H1 (cell line): ENCODE measurements at places on chromosomes 6 and 20. TPM values are rescaled to one million over a fixed set of nuclear protein-coding genes. Genes with fewer than 3 reads are reported as not detected.

GRCh38 chr20:33843050-33843449 lies 31.9 kb downstream of the CHMP4B start:
- no peak for DNase-seq
- H3K4me1 ChIP-seq, result peaks cover 23% of the 10 kb centered on the region
- no peaks in the 10 kb centered on the region for H3K27me3 ChIP-seq
- no peaks in the 10 kb centered on the region for H3K36me3 ChIP-seq

DNA sequence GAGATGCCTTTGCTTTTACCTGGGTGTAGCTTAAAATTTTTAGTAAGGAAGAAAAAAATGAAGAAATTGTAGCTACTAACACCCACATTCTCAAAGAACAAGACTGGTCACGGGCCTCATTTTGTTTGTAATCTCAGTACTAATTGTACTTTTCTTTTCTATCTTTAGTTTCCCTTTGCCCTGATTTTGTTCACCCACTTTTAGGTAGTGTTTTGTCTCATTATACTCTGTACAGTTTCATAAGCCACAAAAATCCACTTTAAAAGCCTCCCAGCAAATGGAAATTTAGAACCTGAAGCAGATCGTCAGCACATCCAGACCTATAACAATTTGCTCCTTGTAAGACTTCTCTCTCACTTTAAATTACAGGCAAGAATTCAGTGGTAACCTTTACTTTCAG lies 43.3 kb downstream of the TP53INP2 start:
- no peaks in the 10 kb centered on the region for H3K27me3 ChIP-seq
- H3K36me3 ChIP-seq, result peaks cover 4% of the 10 kb centered on the region; the same call in 1 of the 2 replicates
- no peaks in the 10 kb centered on the region for H3K4me1 ChIP-seq

DNA sequence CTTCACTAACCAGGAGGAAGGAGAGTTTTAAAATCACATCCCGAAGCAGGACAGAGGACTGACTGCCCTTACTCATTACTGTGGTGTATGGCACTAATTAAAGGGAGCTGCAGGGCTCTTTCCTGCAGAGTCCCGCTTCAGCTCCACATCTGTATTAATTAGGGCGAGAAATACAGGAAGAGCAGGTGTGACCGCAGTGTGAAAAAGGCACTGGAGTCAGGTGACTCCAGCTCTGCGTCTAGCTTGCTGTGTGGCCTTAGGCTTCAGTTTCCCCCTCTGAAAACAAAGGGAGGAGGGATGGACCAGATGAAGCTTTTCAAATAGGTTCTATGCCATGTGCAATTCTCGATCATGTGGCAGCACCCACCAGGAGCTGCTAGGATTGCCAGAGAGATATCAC lies 34.0 kb downstream of the KIAA1755 start:
- no peaks in the 10 kb centered on the region for H3K27me3 ChIP-seq
- H3K27ac ChIP-seq, result no peak overlapping the region
- H3K4me3 ChIP-seq, result no peak overlapping the region
- no peaks in the 10 kb centered on the region for H3K4me1 ChIP-seq

- no peak for DNase-seq
- no peak overlapping the region for H3K27ac ChIP-seq
- no peaks in the 10 kb centered on the region for H3K4me1 ChIP-seq
Observed at GRCh38 chr20:57605045-57605444, 15.2 kb downstream of the ZBP1 start.

DEFB124 gene
- not detected in 2 replicates for total RNA-seq

- H3K4me1 ChIP-seq, result no peaks in the 10 kb centered on the region
- no peak overlapping the region for H3K27ac ChIP-seq
- no peaks in the 10 kb centered on the region for H3K27me3 ChIP-seq
- DNase-seq, result peak; percentile 19
- H3K36me3 ChIP-seq, result no peaks in the 10 kb centered on the region
Observed at GRCh38 chr20:37615340-37616109, 78.3 kb upstream of the CTNNBL1 start.

PPP1R14C gene
- 0.25 and 0.61 TPM in 2 replicates for total RNA-seq

GRCh38 chr6:12614456-12614855 lies 102.1 kb upstream of the PHACTR1 start:
- no peak overlapping the region for H3K27ac ChIP-seq
- DNase-seq, result no peak
- H3K4me3 ChIP-seq, result no peak overlapping the region
- H3K36me3 ChIP-seq, result no peaks in the 10 kb centered on the region
- no peaks in the 10 kb centered on the region for H3K4me1 ChIP-seq

- peaks cover 4% of the 10 kb centered on the region for H3K4me1 ChIP-seq
- DNase-seq, result no peak
- H3K36me3 ChIP-seq, result no peaks in the 10 kb centered on the region
- H3K27me3 ChIP-seq, result no peaks in the 10 kb centered on the region
- H3K27ac ChIP-seq, result no peak overlapping the region
- H3K4me3 ChIP-seq, result no peak overlapping the region
Observed at GRCh38 chr6:130622142-130622541, 205.1 kb upstream of the SMLR1 start.

VSX1 gene
- total RNA-seq, result not detected in 2 replicates

DNA sequence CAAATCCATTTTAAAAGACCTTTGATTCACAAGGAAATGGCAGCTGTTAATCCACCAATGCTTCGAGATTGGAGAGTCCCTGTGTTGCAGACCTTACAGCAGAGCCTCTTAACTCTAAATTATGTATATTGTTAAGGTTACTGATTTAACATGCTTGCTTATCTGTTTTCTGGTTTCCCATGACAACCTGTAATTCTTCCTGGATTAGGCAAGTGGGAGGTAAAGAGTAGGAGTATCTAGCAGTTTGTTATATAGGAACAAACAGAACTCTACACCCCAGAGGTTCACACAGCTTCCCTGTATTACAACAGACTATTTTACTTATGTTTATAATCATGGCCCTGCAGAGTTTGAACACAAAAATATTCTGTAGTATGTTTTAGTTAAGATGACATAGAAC lies 39.5 kb downstream of the NKX2-4 start:
- H3K27ac ChIP-seq, result no peak overlapping the region
- peaks cover 14% of the 10 kb centered on the region for H3K36me3 ChIP-seq
- H3K4me1 ChIP-seq, result no peaks in the 10 kb centered on the region
- DNase-seq, result no peak
- H3K27me3 ChIP-seq, result no peaks in the 10 kb centered on the region
- H3K4me3 ChIP-seq, result no peak overlapping the region

DNA sequence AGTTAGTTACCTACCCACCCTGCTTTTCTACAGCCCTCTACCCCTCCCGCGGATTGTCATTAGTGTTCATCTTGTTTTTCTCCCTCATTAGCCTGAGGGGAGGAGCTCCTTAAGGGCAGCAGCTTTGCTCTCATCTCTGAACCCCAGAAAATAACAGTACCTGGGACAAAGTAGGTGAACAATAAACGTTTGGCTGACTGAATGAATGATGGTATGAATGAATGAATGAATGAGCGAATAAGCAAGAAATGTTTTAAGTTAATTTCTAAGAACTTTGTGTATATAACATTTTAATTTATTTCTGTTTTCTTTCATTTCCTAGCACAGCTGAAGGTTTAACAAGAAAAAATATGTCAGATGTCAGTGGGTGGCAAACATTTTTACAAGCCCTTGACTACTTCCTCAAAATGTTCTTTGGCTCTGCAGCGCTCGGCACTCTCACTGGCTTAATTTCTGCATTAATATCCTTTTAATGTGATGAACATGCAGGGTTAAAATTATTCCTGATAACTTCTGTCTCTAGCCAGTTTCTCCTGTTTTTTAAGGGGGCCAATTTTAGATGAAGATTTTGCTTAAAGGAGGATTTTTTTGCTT lies 50.1 kb downstream of the SLC9A8 start:
- no peak overlapping the region for H3K27ac ChIP-seq
- H3K36me3 ChIP-seq, result no peaks in the 10 kb centered on the region
- H3K4me3 ChIP-seq, result no peak overlapping the region
- no peaks in the 10 kb centered on the region for H3K27me3 ChIP-seq
- no peak for DNase-seq

DNA sequence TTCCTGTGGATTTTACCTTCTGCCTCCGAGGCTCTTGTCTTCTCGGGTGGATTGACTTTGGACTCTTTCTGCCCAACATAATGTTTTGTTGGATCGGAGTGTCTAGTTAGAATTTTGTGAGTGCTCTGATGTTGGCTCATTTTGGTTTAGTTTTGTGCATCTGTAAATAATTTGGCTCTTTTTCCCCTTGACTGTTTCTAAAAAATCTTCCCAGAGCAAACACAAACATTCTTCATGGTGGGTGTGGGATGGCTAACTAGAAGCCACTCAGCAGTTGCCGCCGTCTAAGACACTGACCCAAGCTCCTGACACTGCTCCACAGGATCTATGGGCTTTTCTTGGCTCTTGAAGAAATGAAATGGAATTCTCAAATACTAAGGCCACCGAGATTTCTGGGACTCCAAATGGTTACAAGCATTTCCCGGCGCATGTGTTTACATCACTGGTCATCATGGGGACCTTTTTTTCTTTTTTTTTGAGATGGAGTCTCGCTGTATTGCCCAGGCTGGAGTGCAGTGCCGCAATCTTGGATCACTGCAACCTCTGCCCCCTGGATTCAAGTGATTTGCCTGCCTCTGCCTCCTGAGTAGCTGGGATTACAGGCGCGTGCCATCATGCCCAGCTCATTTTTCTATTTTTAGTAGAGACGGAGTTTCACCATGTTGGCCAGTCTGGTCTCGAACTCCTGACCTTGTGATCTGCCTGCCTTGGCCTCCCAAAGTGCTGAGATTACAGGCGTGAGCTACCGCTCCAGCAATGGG lies 92.0 kb upstream of the FRMD1 start:
- no peaks in the 10 kb centered on the region for H3K27me3 ChIP-seq
- H3K4me3 ChIP-seq, result no peak overlapping the region
- H3K27ac ChIP-seq, result peak overlapping the region; percentile 71; the same call in 1 of the 2 replicates
- H3K4me1 ChIP-seq, result peaks cover 2% of the 10 kb centered on the region; the same call in 1 of the 2 replicates
- DNase-seq, result no peak

- H3K4me1 ChIP-seq, result peaks cover 15% of the 10 kb centered on the region
- H3K27me3 ChIP-seq, result no peaks in the 10 kb centered on the region
- no peak overlapping the region for H3K27ac ChIP-seq
- H3K4me3 ChIP-seq, result no peak overlapping the region
Observed at GRCh38 chr6:1644516-1645060, 34.9 kb downstream of the FOXC1 start.

HLA-DMA gene
- total RNA-seq, result 13.3 and 15.1 TPM in 2 replicates

CTCFL gene
- total RNA-seq, result 0.80 and 0.82 TPM in 2 replicates

SAMD5 gene
- total RNA-seq, result 0.04 and 0.08 TPM in 2 replicates

- DNase-seq, result no peak
- H3K4me1 ChIP-seq, result no peaks in the 10 kb centered on the region
- no peak overlapping the region for H3K4me3 ChIP-seq
- no peaks in the 10 kb centered on the region for H3K36me3 ChIP-seq
- no peaks in the 10 kb centered on the region for H3K27me3 ChIP-seq
Observed at GRCh38 chr6:71080133-71080532, 123.3 kb upstream of the B3GAT2 start.

CTSZ gene
- total RNA-seq, result 32.3 and 32.8 TPM in 2 replicates

DNA sequence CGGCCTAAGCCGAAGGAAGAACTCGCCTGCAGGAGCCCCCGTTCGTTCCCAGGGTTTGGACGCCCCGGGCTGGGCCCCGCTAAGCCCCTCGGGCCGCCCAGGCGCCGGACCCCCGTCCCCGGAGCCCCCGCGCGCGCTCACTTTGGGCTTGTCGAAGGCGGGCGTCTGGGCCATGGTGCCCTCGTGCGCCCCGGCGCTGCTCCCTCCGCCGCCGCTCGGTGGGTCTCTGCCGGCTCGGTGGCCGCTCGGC lies 140 bp downstream of the ADA start:
- peaks cover 19% of the 10 kb centered on the region for H3K27me3 ChIP-seq
- H3K36me3 ChIP-seq, result no peaks in the 10 kb centered on the region
- peaks cover 12% of the 10 kb centered on the region for H3K4me1 ChIP-seq

DNA sequence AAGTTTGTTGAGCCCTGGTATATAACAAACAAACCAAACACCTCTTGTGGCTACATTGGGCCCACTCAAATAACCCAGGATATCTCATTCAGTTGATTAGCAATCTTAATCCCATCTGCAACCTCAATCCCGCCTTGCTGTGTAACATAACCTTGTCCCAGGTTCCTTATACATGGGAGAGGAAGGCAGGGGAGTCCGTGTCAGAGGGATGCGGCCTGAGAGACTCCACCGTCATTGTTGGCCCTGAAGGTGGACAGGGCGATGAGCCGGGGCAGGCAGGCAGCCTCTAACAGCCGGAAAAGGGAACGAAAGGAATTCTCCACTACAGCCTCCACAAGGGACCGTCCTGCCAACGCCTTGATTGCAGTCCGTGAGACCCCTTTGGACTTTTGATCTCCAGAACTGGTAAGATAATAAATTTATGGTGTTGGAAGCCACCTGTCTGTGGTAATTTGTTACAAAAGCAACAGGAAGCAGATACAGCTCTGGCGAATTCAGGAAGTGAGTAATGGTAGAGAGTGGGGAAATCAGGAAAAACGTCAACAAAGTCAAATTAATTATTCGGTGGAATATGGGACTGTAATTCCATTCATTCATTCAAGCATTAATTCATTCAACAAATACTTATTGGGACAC lies 124.5 kb upstream of the SALL4 start:
- H3K27ac ChIP-seq, result no peak overlapping the region
- H3K27me3 ChIP-seq, result no peaks in the 10 kb centered on the region
- DNase-seq, result no peak
- H3K4me1 ChIP-seq, result no peaks in the 10 kb centered on the region
- no peaks in the 10 kb centered on the region for H3K36me3 ChIP-seq
- no peak overlapping the region for H3K4me3 ChIP-seq

- DNase-seq, result no peak
- no peak overlapping the region for H3K27ac ChIP-seq
- no peaks in the 10 kb centered on the region for H3K27me3 ChIP-seq
- no peaks in the 10 kb centered on the region for H3K36me3 ChIP-seq
Observed at GRCh38 chr6:49001856-49002541, 461.1 kb downstream of the MMUT start.

CALHM6 gene
- 0.93 and 1.1 TPM in 2 replicates for total RNA-seq

TAF4 gene
- 30.1 and 33.0 TPM in 2 replicates for total RNA-seq

GRCh38 chr6:91317247-91317835 lies 730.5 kb upstream of the MAP3K7 start:
- H3K36me3 ChIP-seq, result no peaks in the 10 kb centered on the region
- no peak for DNase-seq
- no peaks in the 10 kb centered on the region for H3K4me1 ChIP-seq
- no peaks in the 10 kb centered on the region for H3K27me3 ChIP-seq
- H3K27ac ChIP-seq, result no peak overlapping the region
- H3K4me3 ChIP-seq, result no peak overlapping the region

SPTLC3 gene
- total RNA-seq, result 0.42 and 0.82 TPM in 2 replicates

GRCh38 chr6:79762370-79762769 lies 131.2 kb downstream of the SH3BGRL2 start:
- no peaks in the 10 kb centered on the region for H3K27me3 ChIP-seq
- no peak for DNase-seq
- H3K36me3 ChIP-seq, result no peaks in the 10 kb centered on the region
- no peaks in the 10 kb centered on the region for H3K4me1 ChIP-seq
- H3K27ac ChIP-seq, result no peak overlapping the region

- H3K4me1 ChIP-seq, result peaks cover 4% of the 10 kb centered on the region
- DNase-seq, result no peak
- no peak overlapping the region for H3K4me3 ChIP-seq
- no peaks in the 10 kb centered on the region for H3K36me3 ChIP-seq
- no peaks in the 10 kb centered on the region for H3K27me3 ChIP-seq
Observed at GRCh38 chr20:25533920-25534700, 51.2 kb downstream of the NINL start.

GRCh38 chr6:7914991-7915789 lies 4.6 kb upstream of the TXNDC5 start:
- DNase-seq, result no peak
- no peak overlapping the region for H3K27ac ChIP-seq
- peaks cover 2% of the 10 kb centered on the region; the same call in 1 of the 2 replicates for H3K4me1 ChIP-seq
- H3K27me3 ChIP-seq, result peaks cover 6% of the 10 kb centered on the region
- no peak overlapping the region for H3K4me3 ChIP-seq
- no peaks in the 10 kb centered on the region for H3K36me3 ChIP-seq
